Activated naive CD4-positive, alpha-beta T cell (primary cell): ENCODE measurements at places on chromosomes 3 and 15.

- no peak for DNase-seq
These were observed 215.2 kb upstream of the ADAMTS9 start for GRCh38 chr3:64903006-64903405.

GRCh38 chr3:38323060-38323459, 23.5 kb upstream of the XYLB start:
- DNase-seq = no peak

- no peak for DNase-seq
These were observed 20.2 kb upstream of the TNFSF10 start for GRCh38 chr3:172543419-172543818.

GRCh38 chr3:100525753-100526612, 33.6 kb downstream of the TMEM45A start:
- DNase-seq = no peak

- DNase-seq = no peak
These were observed 188.4 kb upstream of the THRB start for GRCh38 chr3:24683090-24683489.

DNA sequence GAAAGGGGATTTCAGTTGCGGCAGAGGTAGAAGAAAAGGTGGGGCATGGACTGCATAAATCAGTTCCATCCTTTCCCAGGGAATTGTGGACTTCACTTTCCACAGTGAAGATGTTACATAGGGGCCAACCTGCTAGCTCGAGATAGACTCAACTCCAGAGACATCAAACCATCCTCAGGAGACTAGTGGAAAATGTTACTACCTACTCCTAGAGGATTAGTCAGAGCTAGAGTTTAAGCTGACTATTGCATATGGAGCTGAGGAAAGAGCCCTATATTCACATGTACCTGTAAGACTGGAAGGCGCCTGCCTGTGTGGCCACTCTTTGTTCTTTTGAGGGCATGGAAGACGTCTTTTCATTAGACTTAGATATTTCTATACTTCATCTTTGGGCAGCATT, 69.2 kb downstream of the KLHL25 start:
- no peak for DNase-seq

DNA sequence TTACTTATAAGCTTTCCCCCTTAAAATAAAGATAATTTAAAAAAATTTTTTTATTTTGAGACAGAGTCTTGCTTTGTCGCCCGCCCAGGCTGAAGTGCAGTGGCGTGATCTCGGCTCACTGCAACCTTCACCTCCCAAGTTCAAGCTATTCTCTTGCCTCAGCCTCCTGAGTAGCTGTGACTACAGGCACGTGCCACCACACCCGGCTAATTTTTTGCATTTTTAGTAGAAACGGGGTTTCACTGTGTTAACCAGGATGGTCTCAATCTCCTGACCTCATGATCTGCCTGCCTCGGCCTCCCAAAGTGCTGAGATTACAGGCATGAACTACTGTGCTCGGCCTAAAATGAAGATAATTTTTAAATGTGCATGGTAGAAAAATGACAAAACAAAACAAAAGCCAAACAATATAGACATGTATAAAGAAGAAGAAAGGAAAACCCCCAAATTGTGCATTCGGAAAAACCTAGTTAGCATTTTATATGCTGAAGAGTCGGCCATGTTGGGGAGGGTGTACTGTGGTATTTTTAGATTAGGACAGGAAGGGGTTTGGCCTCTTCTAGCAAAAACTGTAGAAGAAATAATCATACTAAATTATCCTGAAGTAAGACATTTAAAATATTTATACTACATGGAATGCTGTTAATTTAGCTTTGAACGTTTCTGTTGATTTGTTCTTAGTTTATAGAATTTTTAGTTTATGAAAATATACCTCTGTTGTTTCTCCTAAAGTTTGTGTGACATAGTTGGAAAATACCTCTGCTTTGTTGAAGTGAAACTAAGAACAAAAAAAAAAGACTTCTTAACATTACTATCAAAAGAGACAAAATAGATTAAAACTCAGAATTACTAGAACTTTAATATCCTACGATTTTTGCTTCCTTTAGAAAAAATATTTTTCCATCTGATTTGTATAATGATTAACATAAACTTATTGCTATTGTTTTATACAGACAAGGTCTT, 7.4 kb downstream of the APPL1 start:
- DNase-seq = no peak

GRCh38 chr15:42155546-42156242, 742 bp downstream of the PLA2G4F start:
- no peak for DNase-seq

DNA sequence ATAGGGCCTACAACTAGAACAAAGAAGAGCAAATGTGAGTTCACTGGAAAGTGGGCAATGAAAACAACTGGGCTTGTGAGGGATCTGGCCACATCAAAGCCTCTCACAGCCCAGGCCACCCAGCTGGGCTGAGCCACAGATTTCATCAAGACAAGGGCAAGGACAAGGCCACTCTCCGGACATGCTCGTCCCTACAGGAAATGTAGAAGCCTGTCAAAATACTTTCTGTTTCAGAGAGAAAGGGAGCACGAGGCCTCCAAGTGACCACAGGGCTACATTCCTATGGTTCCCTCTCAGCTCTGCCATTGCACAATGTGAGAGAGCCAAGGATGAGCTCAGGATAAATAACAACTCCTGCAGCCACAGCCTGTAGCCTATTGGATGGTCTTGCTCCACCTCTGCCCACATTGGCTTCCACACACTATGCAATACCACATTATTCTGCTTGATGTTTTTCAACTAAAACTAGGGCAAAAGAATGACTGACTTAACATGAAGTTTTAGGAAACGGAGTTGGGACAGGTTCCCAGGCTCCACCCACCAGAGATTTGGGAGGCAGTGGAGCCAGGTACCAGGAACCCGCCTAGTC, 12.1 kb downstream of the TBC1D2B start:
- no peak for DNase-seq

- DNase-seq = no peak
These were observed 222.3 kb upstream of the THBS1 start for GRCh38 chr15:39358441-39359041.

DNA sequence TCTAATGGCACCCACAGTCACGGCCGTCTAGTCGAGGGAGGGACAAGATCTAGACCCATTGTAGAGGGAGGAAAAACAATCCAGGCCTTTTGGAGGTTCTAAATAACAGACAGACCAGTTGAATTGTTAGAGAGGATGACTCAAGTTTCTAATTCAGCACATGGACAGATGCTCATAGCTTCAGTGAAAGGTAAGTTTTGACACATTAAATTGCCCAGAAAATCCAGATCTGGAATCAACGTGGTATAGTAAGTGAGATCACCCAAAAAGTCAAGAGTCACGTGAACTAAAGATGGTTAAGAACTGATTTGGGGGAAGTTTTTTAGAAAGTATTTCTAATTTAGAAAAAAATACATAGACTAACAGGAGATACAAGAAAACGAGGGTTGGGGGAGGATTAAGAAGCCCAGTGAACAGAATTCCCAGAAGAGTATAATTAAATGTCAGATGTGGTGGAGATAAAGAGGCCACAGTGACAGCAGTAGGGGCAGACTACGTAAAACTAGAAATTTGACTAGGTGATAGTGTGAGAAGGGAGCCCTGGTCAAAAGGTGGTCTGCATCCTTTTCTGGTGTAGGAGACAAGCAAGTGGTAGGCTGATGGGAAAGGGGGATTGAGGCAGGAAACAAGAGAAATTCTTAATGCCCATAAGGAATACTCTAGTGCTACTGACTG, 47.1 kb downstream of the CAPN7 start:
- no peak for DNase-seq

DNA sequence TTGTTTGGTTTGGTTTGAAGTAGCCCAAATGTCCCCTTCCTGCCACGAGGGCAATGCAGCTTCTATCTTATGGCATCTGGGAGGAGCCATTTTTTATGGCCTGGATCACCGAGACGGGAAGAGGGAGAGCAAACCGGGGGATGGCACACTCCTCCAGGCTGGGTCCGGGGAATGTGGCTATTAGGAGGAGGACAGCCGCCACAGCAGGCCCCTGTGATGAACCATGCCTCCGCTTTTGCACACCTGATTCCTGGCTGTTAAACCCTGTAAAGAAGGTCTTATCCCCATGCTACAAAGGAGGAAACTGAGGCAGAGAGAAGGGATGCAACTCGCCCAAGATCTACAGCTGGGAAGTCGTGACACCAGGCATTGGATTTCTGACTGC, 157.6 kb downstream of the OR4M2 start:
- no peak for DNase-seq

DNA sequence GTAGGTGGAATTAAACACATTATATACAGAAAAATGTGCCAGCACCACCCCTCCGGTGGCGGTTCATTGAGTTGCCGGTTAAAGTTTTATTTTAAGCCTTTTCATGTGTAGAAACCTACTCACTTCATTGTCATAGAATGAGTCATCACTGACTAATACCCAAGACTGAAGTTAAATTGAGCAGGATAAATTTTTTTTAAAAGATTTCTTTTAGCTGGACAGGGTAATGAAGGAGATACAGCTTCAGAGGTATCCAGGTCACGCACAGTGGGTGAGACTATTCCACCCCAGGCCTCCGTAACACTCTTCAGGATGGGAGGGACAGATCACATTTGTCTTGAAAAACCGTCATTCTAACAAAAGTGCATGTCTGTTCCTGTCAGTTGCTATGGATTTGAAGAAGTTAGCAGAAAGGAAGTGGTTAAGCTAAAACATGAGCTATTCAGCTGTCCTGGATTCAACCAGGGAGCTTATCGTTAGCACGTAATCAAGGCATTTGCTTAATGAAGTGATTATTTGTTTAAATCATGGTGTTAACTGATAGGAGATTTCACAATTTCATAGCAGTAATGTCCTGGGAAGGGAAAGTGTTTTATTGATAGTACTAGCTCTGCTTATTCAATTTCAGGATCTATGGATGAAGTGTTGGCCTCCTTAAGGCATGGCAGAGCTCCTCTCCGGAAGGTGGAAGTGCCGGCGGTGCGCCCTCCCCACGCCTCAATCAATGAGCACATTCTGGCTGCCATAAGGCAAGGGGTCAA, 23.4 kb downstream of the WHAMM start:
- no peak for DNase-seq
